ENCODE measurements at places on chromosomes 3 and 15.
A peak's percentile ranks its signal among the peaks of the same experiment; 100 is the strongest.

DNA sequence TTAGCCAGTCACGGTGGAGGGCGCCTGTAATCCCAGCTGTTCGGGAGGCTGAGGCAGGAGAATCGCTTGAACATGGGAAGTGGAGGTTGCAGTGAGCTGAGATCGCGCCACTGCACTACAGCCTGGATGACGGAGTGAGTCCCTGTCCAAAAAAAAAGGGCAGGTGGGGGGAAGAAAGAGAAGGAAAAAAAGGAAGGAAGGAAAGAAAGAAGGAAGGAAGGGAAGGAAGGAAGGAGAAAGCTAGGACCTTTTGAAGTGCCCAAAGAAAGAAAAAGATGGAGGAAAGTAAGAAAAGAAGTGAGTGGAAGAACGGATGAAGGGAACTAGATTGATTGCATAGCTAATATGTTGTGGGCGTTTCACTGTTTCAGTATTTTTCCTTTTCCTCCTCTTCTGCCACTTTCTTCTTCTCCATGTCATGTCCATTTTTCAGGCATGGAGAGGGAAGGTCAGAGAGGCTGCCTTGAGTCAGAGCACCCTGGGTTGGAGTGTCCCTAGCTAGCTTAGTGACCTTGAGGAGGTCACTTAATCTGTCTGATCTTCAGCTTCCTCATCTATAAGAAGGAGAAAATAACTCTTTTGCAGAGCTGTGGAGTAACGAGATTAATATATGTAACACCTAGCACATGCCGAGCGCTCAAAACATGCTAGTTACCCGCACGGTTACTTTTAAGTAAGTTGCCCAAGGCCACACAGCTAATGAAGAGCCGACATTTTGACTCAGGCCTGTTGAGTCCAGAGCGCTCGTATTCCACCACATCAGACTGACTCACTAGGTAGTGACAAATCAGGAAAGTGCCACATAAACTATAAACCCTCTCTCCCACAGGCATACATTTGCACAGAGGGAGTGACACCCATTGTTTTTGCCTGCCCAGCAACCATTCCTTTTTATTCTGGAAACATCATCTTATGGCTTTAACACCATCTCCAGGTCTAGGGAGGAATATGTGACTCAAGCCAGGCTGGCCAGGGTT is 42.2 kb downstream of the BHLHE40 start:
- DNase-seq, result peak; percentile 67

GRCh38 chr3:128482666-128483656 is 10.0 kb downstream of the GATA2 start:
- peak; percentile 80 for DNase-seq

- DNase-seq, result peak; percentile 22
Measured at GRCh38 chr3:192727032-192727847, at the start of gene FGF12. TSS of gene FGF12 (minus strand) at chr3:192727541.

DNA sequence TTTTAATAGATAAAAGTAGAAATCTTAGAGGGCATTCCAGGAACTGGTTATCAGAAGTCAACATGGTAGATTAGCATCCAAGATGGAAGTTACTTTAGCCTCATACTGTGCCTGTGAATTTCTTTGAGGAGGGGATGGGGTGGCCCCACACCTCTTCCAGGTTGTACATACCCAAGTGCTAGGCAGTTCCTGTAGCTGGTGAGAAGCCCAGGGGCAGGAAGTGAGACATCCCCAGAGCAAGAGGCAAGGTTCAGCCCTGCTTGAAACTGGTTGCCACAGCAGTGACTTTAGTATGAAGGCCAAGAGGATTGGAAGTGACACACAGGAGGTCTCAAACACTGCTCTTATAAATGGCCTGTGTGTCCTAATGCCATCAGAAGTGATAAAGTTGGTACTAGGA is 11.9 kb downstream of the GTPBP8 start:
- DNase-seq, result no peak

- no peak for DNase-seq
Measured at GRCh38 chr3:196918968-196919367, 23.4 kb downstream of the NCBP2 start.

DNA sequence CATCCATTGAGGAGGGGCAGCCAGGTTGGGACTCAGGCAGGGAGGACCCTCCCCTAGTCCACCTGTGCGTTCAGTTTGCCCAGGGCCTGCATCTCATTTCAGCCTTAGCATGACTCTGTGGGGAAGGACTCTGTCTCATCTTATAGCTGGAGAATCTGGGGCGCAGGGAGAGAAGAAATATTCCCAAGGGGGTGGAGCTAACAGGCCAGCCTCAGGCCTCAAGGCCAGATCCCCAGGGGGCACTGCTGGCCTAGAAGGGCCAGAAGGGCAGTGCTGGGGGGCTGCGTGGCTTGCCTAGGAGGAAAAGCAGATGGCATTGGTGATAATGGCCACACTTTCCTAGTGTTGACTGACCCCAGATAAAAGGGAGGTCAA is 10.9 kb downstream of the AMOTL2 start:
- DNase-seq, result no peak

DNA sequence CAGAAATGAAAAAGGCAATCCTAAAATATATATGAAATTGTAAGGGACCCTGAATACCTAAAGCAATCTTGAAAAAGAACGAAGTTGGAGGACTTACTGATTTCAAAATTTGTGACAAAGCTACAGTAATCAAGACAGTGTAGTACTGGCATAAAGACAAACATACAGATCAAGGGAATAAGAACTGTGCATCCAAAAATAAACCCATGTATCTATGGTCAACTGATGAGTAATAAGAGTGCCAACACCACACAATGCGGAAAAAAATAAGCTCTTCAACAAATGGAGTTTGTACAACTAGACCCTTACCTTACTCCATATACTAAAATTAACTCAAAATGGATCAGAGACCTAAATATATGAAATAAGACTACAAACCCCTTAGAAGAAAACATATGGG is 29.6 kb downstream of the GSK3B start:
- DNase-seq, result no peak

- DNase-seq, result no peak
Measured at GRCh38 chr15:74809956-74810355, 2.7 kb upstream of the LMAN1L start.

- DNase-seq, result no peak
Measured at GRCh38 chr3:180048103-180048502, 11.4 kb upstream of the PEX5L start.

DNA sequence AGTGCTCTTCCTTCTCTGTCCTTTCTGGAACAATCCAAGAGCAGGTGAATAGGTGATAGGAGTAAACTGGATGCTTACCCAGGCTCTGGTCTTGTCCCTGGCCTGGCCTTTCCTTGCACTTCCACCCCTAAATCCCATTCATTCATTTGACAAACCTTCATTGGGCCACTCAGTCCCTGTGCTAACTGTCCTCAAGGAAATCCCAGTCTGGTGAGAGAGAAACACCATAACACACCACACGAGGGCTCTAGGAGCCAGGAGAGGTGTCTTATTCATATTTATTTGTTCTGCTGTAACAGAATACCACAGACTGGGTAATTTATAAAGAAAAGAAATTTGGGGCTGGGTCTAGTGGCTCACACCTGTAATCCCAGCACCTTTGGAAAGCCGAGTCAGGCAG is 22.8 kb downstream of the EFCC1 start:
- DNase-seq, result no peak

DNA sequence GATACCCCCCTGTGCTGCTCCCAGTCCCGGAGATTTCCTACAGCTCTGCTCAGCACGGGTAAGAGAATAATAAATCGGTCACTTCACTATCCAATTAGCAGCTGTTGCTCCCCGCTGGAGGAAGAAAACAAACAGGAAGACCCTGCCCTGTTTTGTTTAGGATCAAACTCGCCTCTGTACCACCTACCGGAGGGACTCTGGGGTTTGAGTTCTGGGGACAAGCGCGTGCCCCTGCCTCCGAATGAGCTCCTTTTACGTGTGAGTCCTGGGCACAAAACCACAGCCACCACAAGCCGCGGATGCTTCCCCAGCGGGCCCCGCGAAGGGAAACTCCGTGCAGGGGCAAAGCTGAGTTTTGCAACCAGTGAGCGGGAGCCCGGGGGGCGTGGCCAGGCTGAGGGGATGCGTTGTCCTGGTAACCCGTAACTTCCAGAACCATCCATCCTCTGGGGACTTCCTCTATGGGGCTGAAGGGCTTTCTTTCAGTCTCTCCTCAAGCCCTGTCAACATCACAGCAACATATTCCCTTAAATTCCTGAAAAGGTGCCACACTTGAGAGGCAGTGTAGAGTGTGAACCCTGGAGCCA is 315.7 kb upstream of the PROK2 start:
- peak; percentile 31 for DNase-seq

DNA sequence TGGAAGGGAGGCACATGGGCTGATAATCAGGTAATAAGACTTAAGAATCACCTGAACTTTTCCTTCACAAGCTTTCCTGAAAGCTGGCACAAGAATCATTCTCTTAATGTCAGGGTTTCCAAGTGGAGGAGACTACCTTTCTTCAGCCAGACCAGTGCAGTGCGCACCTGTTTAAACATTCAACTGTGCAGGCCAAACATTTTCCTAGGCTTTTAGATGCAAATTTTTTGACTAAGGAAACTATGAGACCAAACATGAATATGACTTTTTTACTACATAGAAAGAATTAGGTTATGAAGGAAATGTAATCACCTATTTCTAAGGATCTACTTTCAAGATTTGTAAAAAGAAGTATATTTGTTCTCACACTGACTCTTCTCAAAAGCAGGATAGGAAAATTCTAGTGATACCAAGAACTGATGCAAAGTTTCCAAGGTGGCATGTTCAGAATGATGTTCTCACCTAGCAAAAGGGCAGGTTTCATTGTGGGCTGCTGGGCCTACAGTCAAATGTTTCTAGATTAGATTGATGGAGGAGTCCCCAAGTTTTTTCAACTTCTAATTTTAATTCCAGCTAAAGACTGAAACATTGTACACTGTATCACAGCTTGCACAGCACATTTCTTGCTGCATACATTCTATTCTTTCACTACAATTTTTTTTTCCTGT is 339.1 kb downstream of the TIGIT start:
- no peak for DNase-seq

- DNase-seq, result no peak
Measured at GRCh38 chr3:14404186-14404585, 1.8 kb downstream of the SLC6A6 start.

DNA sequence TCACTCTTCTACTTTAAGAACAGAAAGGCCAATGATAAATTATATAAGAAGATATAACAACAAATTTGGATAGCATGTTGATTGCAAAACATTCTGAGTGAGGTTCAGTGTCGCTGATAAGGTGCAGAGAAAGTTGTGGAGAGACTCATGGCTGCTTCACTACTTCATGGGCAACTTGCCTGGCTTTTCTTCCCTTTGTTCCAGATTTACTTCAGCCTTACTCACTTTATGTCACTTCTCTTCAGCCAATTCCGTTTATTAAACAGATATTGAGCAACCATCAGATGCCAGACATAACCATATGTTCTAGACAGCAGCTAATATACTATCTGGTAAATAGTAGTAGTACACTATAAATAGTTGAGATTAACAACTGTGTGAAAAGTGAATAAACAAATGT is 150.0 kb upstream of the CHL1 start:
- no peak for DNase-seq

DNA sequence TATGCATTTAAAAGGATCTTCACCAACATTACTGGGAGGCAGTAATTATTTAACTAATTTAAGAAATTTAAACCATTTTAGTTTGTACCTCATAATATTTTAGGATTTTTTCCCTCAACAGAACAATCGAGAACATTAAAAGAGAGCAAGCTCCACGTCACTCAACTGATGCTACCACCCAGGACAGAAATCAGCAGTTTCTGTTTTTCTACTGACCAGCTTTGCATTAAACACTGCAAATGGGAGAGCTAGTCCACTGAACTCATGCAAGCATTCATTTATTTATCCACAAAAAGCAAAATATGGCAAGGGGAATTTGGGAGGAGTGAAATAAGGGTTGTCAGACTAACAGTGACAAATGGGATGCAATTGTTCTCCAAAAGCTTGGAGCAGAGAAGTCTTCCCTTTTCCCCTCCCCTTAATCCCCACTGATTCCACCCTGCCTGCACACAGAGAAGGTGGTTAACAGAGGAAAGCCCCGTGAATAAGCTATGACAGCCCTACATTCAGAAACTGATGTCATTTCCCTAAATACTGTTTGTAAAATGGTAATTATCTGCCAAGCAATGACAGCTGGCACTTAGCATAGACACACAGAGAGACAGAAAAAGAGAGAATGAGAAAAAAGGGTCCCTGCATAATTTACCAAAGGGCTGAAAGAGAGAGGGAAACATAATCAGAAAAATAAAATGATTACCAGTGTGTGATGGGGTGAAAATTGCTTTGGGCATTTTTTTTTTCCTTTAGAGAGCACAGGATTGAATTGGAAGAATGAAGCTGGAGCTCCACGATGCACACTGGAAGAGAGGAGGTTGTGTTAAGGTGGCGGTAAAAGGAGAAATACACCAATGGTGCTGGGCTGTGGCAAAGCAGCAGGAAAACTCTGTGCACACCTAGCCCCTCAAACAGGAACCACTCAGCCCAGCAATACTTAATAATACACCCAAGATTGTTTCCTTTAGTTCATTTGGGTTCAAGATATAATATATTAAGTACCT is 777.4 kb downstream of the TUSC7 start:
- no peak for DNase-seq

GRCh38 chr3:67094774-67095173 is 96.7 kb downstream of the KBTBD8 start:
- no peak for DNase-seq

- no peak for DNase-seq
Measured at GRCh38 chr3:127206154-127206553, 13.2 kb downstream of the PRR23E start.

DNA sequence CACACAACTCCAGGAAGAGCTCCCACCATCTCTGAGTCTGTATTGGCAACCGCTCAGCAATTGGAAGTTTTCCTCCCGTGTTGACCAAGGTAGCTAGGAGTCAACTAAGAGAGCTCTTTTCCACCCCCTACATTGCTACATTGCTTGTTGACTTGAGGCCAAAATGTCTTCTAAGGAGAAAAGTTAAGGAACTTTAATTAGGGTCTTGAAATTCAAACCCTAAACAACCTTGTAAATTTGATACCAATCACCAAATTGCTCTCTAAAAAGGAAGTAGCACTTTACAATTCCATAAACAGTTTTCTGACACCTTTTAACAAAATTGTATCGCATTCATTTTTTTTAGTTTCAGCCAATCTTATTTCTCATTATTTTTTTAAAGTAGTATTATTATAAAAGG is 35.5 kb upstream of the ST3GAL6 start:
- DNase-seq, result no peak

GRCh38 chr3:152109038-152109437 is 159.7 kb upstream of the MBNL1 start:
- DNase-seq, result no peak

DNA sequence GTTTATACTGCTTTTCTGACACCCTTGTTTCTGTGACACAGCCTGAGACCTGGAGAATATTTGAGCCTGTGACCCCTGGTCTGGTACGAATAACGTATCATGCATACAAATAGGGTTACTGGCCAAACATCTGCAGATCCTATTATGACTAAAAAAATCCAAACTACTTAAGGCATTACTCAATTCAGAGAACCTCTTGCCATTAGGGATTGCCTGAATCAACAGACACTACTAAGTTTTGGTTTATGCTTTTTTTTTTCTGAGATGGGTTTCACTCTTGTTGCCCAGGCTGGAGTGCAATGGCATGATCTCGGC is 35.4 kb downstream of the OSBPL10 start:
- no peak for DNase-seq

All from H54 (cell line).